ENCODE measurements at places on chromosomes 16 and 17. TPM values are rescaled to one million over a fixed set of nuclear protein-coding genes. Genes with fewer than 3 reads are reported as not detected.

The SLC6A2 gene
- polyA plus RNA-seq, result not detected

The ALG1 gene
- polyA plus RNA-seq, result 4.6 TPM

The SCIMP gene
- polyA plus RNA-seq, result 4.4 TPM

The TP53 gene
- 51.8 TPM for polyA plus RNA-seq

The COPZ2 gene
- 7.3 TPM for polyA plus RNA-seq

The DNAAF1 gene
- polyA plus RNA-seq, result not detected
